ENCODE measurements at places on chromosomes 13 and 19.

- DNase-seq, result peak; percentile 84
Observed at GRCh38 chr19:45499196-45500180, 1.2 kb downstream of the PPM1N start.

- DNase-seq, result no peak
Observed at GRCh38 chr19:33306191-33306590, 3.9 kb upstream of the CEBPA start.

DNA sequence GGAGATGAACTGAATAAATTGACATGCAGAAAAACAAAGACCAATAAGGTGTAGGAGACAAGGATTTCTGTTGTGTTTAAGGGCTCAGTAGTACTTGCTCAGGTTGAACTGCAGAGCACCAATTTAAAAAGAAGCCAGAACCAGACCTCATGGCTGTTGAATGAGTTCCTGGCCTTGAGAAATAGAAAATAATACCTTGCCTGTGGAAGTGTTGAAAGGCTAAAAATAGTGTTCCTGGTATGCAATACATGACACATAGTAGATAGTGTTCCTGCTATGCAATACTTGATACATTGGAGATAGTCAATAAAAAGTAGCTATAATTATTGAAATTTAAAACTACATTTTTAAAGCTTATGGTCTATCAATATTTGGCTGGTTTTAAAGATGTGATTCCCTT, 595.8 kb downstream of the PCDH9 start:
- DNase-seq, result no peak

- no peak for DNase-seq
Observed at GRCh38 chr19:13796301-13797057, 1.2 kb downstream of the ZSWIM4 start.

- DNase-seq, result no peak
Observed at GRCh38 chr13:104650431-104650830, 1584.2 kb upstream of the SLC10A2 start.

GRCh38 chr19:21128901-21129698, 12.7 kb upstream of the ZNF431 start:
- no peak for DNase-seq

DNA sequence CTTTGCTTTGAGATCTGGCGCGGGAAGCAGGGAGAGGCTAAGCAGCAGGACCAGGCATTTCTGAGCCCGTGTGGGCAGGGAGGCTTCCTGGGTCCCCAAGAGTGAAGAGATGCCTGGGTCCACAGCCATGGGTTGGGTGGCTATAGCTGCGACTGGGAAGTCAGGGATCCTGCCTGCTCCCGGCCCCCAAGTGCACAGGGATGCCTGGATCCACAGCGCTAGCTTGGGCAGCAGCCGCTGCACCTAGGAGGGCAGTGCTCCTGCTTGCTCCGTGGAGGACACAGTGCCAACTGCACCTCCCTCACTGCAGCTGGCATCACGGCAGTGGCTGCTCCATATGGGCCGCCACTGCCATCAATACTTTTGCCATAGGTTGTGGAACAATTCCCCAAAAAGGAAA, 384.7 kb downstream of the PCDH9 start:
- DNase-seq, result no peak

DNA sequence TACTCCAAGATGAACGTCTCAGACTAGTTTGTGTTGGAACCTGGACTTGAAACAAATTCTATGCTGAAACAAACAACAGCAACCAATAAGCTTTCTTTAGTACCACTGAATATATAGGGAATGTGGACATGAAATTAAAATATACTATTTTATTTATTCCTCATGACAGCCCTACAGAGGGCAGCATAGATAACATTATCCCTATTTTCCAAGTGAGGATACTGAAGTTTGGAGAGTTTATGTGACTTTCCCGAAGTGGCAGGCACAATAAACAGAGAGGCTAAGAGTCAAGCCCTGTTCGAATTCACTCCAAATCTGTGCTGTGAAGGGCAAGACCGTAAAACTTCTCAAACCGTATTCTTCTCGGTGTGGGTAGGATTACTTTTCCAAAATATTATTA, 509.9 kb upstream of the GPC6 start:
- no peak for DNase-seq

DNA sequence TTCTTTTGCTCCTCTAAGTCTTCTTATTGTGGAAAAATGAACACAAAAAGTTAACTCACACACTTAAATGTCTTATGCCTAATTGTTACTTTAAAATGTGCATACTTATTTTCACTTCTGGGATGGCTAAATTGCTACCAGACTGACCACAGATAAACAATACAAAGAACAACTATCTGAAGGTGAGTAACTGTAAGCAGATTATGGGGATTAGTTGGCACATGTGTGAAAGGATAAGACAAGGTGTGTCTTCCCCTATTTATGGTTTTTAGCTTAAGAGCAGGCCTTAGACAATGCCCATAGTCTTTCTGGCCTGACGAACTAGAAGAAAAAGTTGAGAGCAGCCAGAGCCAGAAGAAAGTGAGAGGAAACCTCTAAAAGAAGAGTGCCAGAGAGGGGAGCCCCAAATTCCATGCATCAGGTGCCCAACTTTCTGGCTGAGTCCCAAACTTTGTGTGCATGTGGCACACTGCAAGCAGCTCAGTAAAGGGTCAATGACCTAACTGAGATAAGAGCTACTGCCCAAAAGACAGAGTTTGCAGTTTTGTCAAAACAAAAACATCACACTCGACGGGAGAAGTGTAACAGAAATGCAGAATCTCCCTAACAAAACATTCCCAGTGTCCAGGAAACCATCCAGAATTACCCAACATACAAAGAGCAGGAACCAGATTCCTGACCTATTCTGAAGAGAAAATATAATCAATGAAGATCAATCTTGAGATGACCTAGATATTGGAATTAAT, 375.4 kb downstream of the KCNRG start:
- no peak for DNase-seq

GRCh38 chr19:5036698-5037563, 68.0 kb downstream of the KDM4B start:
- no peak for DNase-seq

GRCh38 chr19:38975861-38976271, 324 bp upstream of the FBXO17 start:
- no peak for DNase-seq

GRCh38 chr19:16168465-16169081, 4.8 kb downstream of the CIB3 start:
- no peak for DNase-seq

- DNase-seq, result no peak
Observed at GRCh38 chr13:22690756-22691155, 490.0 kb upstream of the SGCG start.

GRCh38 chr19:19551853-19552192, 13.8 kb downstream of the CILP2 start:
- DNase-seq, result no peak

- DNase-seq, result no peak
Observed at GRCh38 chr19:9166846-9167245, 11.9 kb upstream of the OR7D2 start.

GRCh38 chr13:113596321-113597200, 12.0 kb downstream of the TFDP1 start:
- DNase-seq, result no peak
